CD4-positive, CD25-positive, alpha-beta regulatory T cell (primary cell): ENCODE measurements at places on chromosomes 7 and 10.

GRCh38 chr7:147513451-147513850 lies 1077.1 kb upstream of the C7orf33 start:
- no peak overlapping the region for H3K27ac ChIP-seq
- DNase-seq: no peak
- no peaks in the 10 kb centered on the region for H3K36me3 ChIP-seq
- H3K4me1 ChIP-seq: no peaks in the 10 kb centered on the region

DNA sequence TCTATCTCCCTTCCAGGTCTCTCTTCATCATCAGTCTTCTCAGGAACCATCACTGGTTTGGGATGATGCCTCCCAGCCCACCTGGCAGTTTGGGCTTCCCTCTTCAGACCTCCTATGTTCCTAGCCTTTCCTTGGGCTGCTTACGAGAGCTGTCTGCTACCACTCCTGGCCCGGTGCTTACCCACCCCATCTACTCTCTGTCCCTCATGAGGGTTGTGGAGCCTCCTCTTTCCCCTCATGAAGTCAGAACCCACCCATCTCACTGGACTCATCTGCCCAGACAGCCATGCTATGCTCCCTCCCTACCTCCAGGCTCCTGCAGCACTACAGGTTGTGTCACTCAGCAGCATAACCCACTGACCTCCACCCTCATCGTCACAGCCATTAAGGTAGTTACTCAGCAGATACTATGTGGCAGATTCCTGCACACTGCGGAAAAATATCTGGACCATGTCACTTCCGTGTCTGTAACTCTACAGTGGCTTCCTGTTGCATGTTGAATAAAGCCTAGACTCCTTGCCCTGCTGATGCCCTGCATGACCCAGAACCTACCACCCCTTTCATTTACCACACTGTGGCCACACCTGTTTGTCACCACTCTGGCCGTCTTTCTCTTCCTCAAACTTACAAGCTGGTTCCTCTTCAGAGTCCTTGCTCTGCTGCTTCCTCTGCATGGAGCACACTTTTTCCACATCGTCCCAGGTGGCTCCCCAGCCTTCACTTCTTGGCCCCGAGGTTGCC lies 2.0 kb downstream of the DBNL start:
- H3K27ac ChIP-seq: peak overlapping the region; percentile 86
- H3K27me3 ChIP-seq: no peaks in the 10 kb centered on the region
- peak; percentile 80 for DNase-seq

- no peak overlapping the region for H3K4me3 ChIP-seq
- DNase-seq: no peak
- no peaks in the 10 kb centered on the region for H3K4me1 ChIP-seq
- no peak overlapping the region for H3K27ac ChIP-seq
- H3K27me3 ChIP-seq: peaks cover 10% of the 10 kb centered on the region
- H3K36me3 ChIP-seq: no peaks in the 10 kb centered on the region
Observed at GRCh38 chr10:127894146-127894545, 1.4 kb upstream of the CLRN3 start.

GRCh38 chr10:10677479-10677878 lies 340.2 kb upstream of the CELF2 start:
- peak; percentile 42 for DNase-seq
- peaks cover 2% of the 10 kb centered on the region for H3K27me3 ChIP-seq
- no peaks in the 10 kb centered on the region for H3K4me1 ChIP-seq
- H3K4me3 ChIP-seq: no peak overlapping the region
- H3K36me3 ChIP-seq: no peaks in the 10 kb centered on the region

GRCh38 chr10:4067531-4067930 lies 282.5 kb upstream of the KLF6 start:
- no peak overlapping the region for H3K27ac ChIP-seq
- H3K36me3 ChIP-seq: no peaks in the 10 kb centered on the region
- H3K4me1 ChIP-seq: no peaks in the 10 kb centered on the region
- no peaks in the 10 kb centered on the region for H3K27me3 ChIP-seq
